ENCODE measurements at places on chromosomes 13 and 19.

- DNase-seq: no peak
These were observed at the start of gene TRIP10 for GRCh38 chr19:6739390-6739882. TSS of gene TRIP10 (plus strand) at chr19:6739680. CDS start at chr19:6739762, 82 bp downstream.

DNA sequence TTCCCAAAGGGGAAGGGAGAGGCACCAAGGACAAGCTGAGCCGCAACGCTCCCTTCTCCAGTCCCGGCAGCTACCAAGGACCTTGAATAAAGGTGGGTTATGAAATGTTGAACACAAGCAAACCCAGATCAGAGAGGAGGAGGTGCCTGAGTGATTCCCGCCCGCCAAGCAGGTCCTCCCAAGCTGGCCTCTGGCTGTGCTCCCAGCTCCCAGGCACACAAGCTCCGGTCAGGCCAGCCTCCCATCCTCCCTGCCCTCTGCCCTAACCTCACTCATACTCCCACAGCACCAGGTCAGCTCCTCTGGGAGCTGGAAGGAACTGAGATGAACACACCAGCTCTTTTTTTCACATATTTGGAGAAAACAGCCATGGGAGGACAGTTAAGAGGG is 3.7 kb downstream of the NAPA start:
- no peak for DNase-seq

- DNase-seq: no peak
These were observed 9.1 kb downstream of the ZMYM2 start for GRCh38 chr13:19967621-19968020.

DNA sequence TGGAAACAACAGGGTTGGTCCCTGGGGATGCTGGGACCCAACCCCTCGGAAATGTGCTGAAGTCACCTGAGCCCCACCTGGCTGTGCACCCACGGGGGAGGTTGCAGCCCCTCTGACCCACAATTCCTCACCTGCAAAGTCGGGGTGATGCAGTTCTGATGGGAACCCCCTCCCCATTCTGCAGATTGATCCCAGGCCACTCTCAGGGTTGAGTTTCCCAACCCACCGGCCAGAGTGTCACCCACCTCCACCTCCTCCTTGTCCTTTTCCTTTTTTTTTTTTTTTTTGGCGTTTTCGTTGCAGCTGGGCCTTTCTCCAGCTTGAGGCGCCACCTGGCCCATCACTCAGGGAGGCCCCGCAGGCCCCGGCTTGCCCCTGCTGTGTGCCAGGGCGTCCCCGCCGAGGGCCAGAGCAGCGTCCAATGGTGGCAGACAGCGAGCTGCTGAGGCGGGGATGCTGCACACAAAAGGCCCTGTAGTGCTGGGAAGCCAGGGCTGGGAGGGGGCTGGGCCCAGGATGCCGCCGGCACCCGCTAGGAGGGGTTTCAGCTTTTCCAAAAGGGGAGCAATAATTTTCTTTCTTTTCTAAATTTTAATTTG is 4.6 kb downstream of the PIK3R2 start:
- no peak for DNase-seq

DNA sequence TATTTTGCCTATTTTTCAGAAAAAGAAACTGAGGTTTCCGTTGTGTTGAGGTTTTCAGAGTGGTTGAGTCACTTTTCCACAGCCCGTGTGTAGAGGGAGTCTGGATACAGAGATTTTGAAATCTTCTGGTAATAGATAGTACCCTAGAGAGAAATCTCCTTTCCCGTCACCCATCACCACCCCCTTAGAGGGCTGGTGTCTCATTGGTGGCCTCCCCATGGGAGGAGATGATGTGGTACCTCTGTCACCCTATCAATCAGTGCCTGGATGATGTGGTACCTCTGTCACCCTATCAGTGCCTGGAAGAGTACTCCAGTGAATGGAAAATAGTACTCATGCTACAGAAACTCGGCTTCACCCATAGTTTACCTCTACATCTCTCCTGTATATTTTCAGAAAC is 42.2 kb upstream of the SERP2 start:
- DNase-seq: no peak
